ENCODE measurements at places on chromosomes 7 and 10.

GRCh38 chr7:77222819-77223218 is 23.2 kb upstream of the FGL2 start:
- no peak for DNase-seq

GRCh38 chr7:123635551-123636359 is 19.9 kb upstream of the LMOD2 start:
- no peak for DNase-seq

DNA sequence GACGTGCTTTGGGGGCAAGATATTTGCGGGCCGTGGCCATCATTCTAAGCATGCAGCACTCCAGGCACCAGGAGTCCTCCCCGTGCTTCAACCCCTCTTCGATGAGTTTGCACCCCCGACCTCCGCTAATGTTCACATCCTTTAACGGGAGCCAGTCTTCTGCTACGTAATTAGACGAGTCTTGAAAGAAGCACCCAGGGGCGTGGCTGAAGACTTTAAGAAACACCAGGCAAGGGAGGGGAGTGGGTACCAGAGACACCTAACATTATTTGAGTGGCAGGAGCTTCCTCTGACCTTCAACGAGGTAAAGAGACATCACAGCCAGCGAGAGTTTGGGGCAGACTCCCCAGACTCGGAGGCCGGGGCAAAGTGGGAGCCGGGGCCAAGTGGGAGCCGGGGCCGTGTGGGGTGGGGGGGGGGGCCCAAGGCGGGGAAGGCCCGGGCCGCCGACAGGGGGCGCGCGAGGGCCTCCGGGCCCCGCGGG is 31.1 kb upstream of the TOMM7 start:
- DNase-seq: no peak

DNA sequence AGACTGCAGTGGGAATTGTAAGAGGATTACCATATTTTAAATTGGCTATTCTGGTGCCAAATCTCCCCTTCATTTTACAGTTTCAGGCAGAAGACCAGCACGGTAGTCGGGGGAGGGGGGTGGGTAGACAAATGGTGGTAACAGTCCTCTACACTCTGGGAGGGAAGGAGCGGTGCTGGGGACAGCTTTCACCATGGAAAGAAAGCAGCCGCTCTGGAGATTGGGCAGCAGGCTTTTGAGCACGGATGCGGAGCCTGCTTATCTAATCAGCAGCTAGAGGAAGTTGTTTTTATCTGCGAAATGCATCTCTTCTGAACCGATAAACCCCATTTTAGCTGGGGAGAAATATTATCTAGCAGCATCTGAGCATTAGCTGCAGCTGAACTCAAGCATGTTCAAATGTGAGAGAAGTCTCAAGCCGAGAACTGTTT is 28.7 kb downstream of the IKZF1 start:
- DNase-seq: no peak

DNA sequence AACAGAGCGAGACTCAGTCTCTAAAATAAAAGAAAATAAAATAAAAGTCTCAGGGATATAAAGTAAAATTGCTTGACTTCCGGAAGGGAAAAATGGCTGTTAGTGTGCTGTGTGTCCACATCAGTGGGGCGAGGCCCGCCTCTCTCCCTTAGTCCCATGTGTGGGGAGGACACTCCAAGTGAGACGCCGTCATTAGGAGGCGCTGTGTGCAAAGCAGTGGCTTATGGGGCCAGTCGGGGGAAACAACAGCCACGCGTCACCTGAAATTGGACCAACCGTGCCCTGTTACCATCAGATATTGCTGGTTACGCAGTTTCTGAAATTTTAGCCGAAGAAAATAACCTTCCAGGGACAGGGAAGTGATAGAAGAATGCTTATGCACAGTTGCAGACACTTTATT is 15.8 kb downstream of the SFXN4 start:
- DNase-seq: no peak

DNA sequence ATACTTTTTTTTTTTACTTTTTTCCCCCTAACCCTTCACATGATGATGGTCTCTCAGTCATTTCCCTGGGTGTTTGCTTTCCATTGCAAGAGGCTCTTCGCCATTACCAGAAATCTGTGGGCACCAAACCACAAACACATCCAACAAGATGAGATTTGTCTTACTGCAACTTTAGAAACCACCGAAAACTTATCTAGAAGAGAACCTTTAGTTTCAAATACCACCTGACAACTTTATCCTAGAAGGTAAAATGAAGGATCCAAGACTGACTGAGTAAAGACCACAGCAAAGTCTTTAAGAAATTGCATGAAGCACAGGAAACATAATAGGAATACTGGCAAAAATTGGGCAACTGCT is 363.3 kb upstream of the MBL2 start:
- DNase-seq: no peak
